Activated naive CD4-positive, alpha-beta T cell treated with anti-CD3 and anti-CD28 coated beads for 36 hours (primary cell): ENCODE measurements at places on chromosomes 2 and 18. TPM values are rescaled to one million over a fixed set of nuclear protein-coding genes. Genes with fewer than 3 reads are reported as not detected.

- no peak overlapping the region for H3K4me3 ChIP-seq
- no peak for DNase-seq
- H3K27ac ChIP-seq: no peak overlapping the region
- peaks cover 7% of the 10 kb centered on the region for H3K27me3 ChIP-seq
- no peaks in the 10 kb centered on the region for H3K36me3 ChIP-seq
Measured at GRCh38 chr2:177084607-177085006, 128.0 kb upstream of the HNRNPA3 start.

GRCh38 chr2:165113414-165113813 is 90.4 kb downstream of the SCN3A start:
- no peak overlapping the region for H3K27ac ChIP-seq
- H3K4me3 ChIP-seq: no peak overlapping the region
- no peaks in the 10 kb centered on the region for H3K4me1 ChIP-seq
- no peaks in the 10 kb centered on the region for H3K36me3 ChIP-seq

DNA sequence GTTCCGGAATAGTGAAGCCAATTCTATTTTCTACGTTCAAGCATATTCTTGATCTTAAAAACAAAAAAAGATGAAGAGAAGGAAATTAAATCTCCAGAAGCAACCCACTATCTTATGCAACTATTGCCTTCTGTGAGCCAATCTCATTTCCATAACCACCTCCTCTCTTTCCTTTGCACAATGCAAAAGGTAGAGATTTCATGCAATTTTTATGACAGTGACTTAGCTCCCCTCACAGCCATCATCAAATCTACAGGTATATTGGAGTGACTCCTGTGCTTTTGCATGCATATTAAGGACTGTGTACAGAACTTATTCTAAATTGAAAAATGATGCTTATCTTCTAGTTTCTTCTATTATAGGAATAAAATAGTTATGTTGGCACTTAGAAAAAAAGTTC is 191.8 kb downstream of the DCC start:
- no peak overlapping the region for H3K27ac ChIP-seq
- H3K4me3 ChIP-seq: no peak overlapping the region
- no peak for DNase-seq
- peaks cover 5% of the 10 kb centered on the region for H3K27me3 ChIP-seq

- H3K27ac ChIP-seq: no peak overlapping the region
- no peaks in the 10 kb centered on the region for H3K36me3 ChIP-seq
- no peaks in the 10 kb centered on the region for H3K4me1 ChIP-seq
Measured at GRCh38 chr18:1019191-1019590, 114.5 kb downstream of the ADCYAP1 start.

DNER gene
- not detected for total RNA-seq
